ENCODE measurements at places on chromosomes 13 and 19.
A peak's percentile ranks its signal among the peaks of the same experiment; 100 is the strongest.

DNA sequence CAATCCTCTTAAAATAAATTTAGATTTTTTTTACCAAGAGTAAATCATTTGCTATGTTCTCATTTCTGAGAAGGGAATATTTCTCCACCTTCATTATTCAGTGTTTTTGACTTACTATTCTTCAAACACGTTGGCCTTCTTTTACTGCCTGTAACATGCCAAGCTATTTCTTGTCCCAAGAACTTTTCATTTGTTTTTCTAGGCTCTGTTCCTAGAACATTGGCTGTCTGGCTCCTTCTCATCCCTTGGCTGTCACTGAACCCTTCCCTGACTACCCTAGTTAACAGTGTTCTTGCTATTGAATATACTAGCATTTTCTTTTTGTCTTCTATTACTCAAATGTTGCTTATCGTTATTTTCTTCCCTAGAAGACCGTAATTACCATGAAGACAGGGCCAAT is 248.1 kb downstream of the ITGBL1 start:
- no peak for DNase-seq

DNA sequence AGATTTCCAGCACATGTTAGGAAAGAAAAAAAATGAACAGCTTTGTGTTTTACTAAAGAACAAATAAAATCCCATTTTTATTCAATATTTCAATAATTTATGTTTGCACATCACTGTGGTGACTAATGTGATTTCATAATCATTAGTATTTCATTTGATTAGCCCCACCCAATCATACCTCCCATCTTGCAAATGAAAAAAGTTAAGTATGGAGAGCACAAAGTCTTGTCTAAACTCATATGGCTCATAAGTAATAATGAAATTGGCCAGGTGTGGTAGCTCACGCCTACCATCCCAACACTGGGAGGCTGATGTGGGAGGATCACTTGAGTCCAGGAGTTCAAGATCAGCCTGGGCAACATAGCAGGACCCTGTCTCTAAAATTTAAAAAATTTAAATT is 3.8 kb downstream of the ZNF490 start:
- no peak for DNase-seq

DNA sequence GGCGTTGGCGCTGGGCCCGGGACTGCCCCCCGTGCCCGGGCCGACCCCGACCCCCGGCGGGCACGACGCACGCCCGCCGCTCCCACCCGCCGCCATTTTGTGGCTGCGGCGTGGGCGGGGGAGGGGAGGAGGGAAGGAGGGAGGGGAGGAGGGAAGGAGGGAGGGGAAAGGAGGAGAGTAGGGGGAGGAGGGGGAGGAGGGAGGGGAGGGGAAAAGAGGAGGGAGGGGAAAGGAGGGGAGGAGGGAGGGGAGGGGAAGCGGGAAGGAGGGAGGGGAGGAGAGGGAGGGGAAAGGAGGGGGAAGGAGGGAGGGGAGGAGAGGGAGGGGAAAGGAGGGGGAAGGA is at the start of gene BTBD2:
BTBD2 (minus strand) TSS at position 107 of the 343 bp plus-strand sequence; CDS start at position 96, 11 bp downstream.
- peak; percentile 60 for DNase-seq

- no peak for DNase-seq
Measured at GRCh38 chr13:87128036-87128435, 543.1 kb upstream of the SLITRK5 start.

GRCh38 chr19:43763473-43763939 is 8.7 kb upstream of the SMG9 start:
- DNase-seq = no peak

GRCh38 chr13:113902986-113903775 is 39.3 kb upstream of the GAS6 start:
- DNase-seq = no peak

GRCh38 chr19:17743874-17744580 is 7.2 kb upstream of the FCHO1 start:
- DNase-seq = peak; percentile 69

DNA sequence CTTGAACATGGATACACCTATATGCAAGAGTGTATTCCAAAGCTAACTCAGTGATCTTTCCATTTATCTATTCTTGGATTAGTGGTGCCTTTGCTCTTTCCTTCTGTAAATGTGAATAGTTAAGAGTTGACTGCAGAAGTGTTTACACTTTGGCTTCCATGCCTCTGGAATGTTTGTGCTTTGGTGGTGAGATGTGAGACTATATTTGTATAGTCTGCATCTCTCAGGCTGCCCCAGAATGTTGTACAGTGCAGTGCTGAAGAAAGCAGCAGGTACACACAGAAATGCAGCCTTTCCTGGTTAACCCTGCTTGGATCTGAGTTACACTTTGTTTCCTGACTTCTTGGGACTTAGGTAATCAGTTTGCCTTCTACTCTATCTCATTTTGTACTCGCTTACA is 90.2 kb downstream of the DNAJC15 start:
- no peak for DNase-seq

Data from CD4-positive, alpha-beta T cell treated with Interleukin-2 at 100 ng/mL for 4 hours (primary cell).